Left colon (tissue), 2 donors: ENCODE measurements at places on chromosomes 7 and 10.

GRCh38 chr7:30788640-30789333, 17.6 kb downstream of the MINDY4 start:
- no peak for DNase-seq

GRCh38 chr10:30353851-30354250, 4.8 kb upstream of the MTPAP start:
- DNase-seq: no peak

- no peak for DNase-seq
Observed at GRCh38 chr7:110065121-110065520, 1025.8 kb upstream of the LRRN3 start.

- DNase-seq: no peak
Observed at GRCh38 chr10:14798636-14799035, 23.9 kb upstream of the FAM107B start.

- no peak for DNase-seq
Observed at GRCh38 chr7:131190581-131190980, 137.1 kb upstream of the MKLN1 start.

- no peak for DNase-seq
Observed at GRCh38 chr7:15485431-15485830, 76.4 kb downstream of the AGMO start.

DNA sequence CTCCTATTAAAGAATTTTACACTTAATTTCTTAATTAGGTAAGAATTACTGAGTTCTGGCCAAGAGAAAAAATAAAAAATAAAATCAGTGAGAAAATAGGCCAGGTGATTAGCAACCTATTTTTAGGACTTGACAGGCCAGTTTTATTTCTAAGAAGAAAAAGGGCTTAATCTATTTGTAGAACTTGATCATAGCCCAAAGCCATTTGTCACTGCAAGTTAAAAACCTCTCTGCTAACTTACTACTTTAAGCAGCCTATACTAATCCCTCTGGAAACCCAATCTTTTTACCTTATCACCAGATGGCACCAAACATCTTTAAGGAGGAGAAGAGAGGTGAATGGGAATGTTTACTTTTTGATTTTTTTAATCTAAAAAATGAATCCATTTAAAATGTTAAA, 222.1 kb upstream of the RHOBTB1 start:
- no peak for DNase-seq

- DNase-seq: no peak
Observed at GRCh38 chr7:139562491-139562890, 39.0 kb downstream of the CLEC2L start.

GRCh38 chr7:132029369-132030085, 473.1 kb upstream of the PODXL start:
- no peak for DNase-seq
